ENCODE measurements at places on chromosomes 12 and 14.

DNA sequence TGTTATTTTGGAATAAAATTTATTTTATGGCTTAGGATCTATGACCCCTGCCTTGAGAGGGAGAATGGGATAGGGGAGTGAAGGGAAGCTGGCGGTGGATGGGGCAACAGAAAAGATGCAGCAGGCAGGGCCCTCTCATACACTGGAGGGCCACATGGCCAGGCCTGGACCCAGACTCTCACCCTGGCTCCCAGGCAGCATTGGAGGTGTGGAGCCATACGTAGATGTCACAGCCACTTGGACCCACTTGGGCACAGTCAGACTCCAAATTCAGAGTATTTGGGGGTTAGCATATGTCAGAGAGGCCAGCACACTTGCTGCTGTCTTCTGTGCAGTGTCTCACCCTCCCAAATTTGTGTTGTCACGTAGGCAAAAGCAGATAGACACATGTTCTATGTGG lies 6.5 kb downstream of the NAB2 start:
- no peak for DNase-seq

DNA sequence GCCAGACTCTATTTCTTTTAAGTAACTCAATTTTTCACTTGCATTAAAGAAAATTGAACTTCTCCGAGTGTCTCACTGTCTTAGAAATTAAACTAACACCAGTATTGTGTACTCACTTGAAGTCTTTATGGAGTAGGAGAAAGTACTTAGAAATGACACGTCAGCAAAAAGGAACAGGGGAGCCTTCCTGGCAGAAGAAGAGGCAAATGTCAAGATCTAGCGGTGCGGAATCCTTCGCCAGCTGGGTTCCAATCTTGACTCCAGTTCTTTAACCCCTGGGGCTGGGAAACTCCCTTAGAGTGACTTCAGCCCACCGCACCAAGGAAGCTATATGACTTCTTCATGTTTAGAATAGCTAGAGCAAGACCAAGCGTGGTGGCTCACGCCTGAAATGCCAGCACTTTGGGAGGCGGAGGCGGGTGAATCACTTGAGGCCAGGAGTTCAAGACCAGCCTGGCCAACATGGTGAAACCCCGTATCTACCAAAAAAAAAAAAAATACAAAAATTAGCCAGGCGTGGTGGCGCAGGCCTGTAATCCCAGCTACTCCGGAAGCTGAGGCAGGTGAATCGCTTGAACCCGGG lies 34.4 kb downstream of the WBP11 start:
- no peak for DNase-seq

DNA sequence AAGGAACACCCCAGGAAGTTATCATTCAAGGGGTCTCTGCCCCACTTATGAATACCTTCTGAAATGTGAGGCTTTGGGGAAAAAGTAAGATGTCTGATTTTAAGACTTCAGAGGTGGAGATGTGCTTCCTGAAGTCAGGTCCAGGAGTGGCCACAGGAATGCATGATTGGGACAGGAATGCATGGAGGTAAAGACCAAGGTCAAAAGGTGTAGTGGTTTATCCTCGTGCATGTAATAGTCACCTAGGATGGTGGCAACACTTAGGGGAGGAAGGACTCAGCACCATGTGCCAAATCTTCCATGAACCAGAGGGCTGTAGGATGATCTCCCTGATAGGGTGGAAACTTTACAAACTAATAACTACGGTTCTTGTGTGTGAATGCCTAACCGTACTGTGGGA lies 217.3 kb downstream of the C12orf75 start:
- DNase-seq: no peak

- no peak for DNase-seq
These were observed 5.3 kb upstream of the HNF1A start for GRCh38 chr12:120972870-120973543.

GRCh38 chr14:64948612-64949210 lies 6.2 kb upstream of the GPX2 start:
- DNase-seq: no peak
